AG10803 (cell line): ENCODE measurements at places on chromosomes 4 and X.

DNA sequence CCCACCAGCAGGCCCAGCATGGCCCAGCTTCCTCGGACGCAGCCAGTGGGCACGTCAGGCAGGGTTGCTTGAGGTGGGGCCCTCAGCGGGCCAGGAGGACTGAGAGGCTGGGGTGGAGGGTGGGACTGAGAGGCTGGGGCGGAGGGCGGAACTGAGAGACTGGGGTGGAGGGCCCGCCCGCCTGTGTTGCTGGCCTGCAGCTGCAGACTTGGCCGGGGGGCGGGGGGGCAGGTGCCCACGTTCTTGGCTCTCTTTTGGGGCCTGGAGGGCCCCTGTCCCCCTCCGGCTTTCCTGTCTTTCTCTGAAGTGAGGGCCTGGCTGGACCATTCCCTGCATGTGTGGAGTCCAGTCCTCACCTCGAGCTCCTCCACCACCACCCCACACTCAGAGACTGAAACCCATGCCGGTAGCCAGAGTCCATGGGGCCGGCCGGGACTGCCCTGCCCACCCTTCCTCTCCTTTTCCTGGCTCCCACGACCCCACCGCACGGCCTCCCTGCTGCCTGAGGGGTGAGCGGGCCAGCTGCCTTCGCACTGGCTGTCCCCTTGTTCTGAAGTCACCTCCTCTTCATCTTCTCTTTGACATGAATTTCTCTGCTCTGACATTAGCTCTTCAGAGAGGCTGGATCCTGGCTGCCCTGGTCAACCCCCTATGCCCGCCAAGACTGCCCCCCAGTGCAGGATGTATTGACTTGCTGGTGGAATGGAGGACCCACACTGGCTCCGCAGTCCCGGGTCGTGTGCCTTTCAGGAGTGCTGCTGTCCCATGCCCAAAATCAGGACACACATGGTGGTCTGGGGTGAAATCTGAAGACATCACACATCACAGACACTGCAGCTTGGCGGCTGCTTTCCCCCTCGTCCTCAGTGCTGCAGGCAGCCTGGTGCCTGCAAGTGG, 10.1 kb upstream of the NKX1-1 start:
- no peak for DNase-seq

DNA sequence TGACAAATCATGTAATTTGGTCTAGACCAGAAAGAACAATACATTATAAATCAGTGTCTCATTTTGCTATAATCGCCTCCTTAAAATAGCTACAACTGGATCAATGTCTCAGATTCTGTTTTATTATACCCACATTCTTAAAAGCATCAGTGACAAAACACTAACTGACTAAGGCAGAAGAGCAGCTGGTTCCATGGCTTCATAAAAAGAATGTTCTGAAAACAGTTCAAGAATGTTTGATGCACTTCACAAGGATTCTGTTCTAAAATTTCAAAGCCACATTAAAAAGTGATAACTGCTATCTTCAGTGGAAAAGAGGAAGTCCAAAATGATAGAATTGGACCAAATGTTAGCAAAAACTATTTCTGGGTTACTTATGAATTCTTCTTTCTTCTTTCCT, 69.8 kb downstream of the COL25A1 start:
- no peak for DNase-seq

GRCh38 chr4:121728066-121728465, 31.3 kb upstream of the ANXA5 start:
- DNase-seq, result peak; percentile 99

DNA sequence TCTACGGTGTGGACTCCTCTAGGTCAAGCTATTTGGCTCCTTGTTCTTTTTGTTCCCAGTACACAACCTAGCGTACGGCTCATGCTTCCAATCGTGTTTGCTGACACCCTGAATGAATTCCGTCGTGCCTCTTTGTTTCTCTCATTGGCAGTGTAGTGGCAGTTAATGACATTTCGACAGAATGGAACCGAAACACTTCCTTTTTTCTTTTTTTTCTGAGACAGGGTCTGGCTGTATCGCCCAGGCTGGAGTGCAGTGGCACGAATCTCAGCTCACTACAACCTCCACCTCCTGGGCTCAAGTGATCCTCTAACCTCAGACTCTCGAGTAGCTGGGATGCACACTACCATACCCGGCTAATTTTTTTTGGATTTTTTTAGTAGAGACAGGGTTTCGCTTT, 113.3 kb upstream of the ATP6AP2 start:
- no peak for DNase-seq

DNA sequence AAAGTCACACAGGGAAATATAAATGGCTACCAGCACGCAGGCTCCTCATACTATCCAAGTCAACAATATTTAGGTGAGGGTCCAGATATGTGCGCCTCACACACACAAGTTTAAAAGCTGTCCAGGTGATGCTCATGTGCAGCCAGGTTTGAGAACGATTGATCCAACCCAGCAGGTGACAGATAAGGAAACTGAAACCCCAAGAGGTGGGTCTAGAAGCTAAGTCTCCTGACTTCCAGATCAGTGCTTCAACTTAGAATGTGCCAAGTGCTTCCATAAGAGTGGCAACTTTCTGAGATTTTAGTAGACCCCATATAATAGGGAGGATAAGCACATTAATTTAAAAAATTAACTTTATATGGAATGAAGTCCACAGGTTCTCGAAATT, 54.4 kb upstream of the NAP1L5 start:
- DNase-seq, result no peak

DNA sequence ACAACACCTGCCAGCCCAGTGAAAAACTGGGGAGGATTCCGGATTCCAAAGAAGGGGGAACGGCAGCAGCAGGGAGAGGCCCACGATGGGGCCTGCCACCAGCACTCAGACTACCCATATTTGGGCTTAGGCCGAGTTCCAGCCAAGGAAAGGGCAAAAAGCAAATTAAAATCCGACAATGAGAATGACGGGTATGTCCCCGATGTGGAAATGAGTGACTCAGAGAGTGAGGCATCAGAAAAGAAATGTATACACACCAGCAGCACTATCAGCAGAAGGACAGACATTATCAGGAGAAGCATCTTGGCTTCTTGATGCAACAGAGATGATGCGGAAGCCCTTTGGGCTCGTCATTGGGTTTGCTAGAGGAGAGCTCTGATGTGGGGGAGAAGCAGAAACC, 62.4 kb downstream of the JADE1 start:
- peak; percentile 69 for DNase-seq

- DNase-seq, result no peak
Measured at GRCh38 chrX:153592966-153593688, 5.8 kb downstream of the CCNQ start.

- no peak for DNase-seq
Measured at GRCh38 chr4:173093361-173093760, 75.2 kb upstream of the GALNT7 start.

DNA sequence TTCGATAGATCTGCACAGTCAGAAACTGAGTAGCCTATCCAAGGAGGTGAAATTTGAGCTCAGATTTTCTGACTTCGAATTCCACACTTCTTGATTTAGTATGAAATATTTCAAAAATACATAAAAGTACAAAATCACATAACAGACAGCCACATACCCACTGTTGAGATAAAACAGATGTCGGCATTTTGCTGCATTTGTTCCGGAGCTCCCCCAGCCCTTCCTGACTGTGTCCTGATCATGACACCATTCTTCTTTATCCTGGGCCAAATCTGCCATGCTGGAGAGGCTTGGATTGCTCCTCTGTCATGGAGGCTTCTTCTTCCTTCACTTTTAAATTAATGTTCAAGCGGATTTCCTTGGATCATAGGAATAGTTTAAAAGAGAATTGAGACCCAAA, 124.2 kb upstream of the RBPJ start:
- no peak for DNase-seq

DNA sequence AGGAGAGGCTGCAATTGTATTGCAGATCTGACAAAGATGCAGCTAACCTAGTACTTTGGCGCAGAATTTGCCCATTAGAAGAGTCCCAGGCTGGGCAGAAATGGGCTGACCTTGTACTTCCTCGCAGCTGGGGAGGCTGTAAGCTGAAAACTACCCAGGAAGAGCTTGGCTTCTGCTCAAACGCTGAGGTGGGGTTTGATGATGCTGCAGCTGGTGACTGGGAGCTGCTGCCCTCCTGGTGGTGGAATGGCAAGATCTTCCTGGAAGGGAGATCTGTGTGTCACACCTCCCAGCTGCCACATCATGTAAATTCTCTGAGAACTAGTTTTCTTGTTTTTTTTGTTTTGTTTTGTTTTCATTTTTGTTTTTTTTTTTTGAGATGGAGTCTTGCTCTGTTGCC, 17.4 kb downstream of the CCNG2 start:
- peak; percentile 46 for DNase-seq

DNA sequence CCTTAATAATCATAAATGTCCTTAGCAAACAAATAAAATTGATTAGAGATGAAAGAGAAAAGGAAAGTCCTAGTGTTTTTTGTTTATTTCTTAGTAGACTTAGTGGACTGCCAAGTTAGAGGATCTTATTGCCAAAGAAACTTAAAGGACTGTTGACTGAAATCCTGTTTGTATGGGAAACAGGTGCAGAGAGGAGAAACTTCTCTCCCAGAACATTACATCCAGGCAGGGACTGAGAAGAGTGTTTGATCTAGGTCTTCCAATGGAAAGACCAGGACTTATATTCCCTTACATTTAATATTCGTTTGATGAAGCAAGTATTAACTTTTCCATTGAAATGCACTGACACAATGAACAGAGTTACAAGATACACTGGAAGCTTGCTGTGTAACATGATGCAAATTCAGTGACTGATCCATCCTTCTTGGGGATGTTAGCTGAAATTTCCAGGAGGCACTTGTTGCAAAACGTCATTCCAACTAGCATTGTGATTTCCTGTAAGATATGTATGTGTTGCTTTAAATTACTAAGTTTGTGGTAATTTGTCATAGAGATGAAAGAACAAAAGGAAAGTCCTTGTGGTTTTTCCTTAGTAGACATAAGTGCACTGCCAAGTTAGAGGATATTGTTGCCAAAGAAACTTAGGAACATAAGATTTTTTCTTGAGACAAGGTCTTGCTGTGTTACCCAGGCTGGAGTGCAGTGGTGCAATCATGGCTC, 505.6 kb downstream of the STIM2 start:
- DNase-seq, result peak; percentile 29

DNA sequence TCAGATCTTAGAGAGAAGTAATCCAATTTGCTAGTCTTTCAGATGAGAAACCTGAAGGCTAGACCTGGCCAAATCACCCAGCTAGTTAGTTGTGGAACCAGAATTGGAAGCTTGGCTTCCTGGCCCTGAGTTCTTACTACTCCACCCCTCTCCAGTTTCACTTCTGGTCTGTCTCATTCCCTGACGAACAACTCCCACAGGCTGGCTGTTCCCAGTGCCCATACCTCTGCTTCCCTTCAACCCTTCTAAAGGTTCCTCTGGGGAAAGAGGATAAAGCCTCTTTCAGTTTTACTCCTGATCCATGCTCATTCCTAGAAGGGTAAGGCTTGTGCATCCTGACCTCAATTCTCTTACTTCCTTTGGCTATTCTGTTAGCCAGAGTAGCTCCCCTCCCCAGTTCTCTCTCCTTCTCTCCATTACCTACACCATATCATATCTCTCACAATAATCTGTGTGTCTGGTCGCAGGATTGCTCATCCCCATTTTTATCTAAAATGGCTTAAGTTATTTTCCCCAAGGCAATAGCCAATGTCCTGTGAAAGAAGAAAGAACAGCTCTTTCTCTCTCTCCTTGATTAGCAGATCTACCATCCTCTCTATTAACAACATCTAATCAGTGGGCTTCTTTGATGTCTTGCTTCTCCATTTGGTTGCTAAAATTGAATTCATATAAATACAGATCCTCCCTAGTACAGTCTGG, 155.0 kb upstream of the MAOA start:
- DNase-seq, result no peak

DNA sequence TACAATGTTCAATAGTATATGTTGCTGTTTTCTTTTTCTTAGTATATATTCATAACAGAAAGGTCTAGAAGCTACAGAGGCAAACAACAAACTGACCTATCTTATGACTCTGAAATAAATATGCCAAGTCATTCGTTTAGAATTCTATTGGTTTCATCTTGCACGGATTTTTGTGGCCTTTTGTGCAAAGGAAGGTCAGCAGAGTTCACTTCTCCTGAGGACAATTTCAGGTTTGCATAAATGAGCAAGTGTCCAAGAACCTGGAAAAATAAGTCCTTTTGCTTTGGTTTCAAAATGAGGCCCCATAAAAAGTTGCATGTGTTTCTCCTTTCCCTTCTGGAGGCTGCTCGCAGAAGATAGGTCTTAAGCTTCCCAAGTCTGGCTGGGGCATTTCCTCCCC, 156.9 kb downstream of the APBB2 start:
- peak; percentile 78 for DNase-seq

GRCh38 chr4:125008676-125009075, 296.1 kb upstream of the ANKRD50 start:
- DNase-seq, result no peak
